H9 (cell line): ENCODE measurements at places on chromosomes 11 and 22. TPM values are rescaled to one million over a fixed set of nuclear protein-coding genes. Genes with fewer than 3 reads are reported as not detected.

ELF5 gene
- total RNA-seq = not detected in 2 replicates

MMP13 gene
- not detected in 2 replicates for total RNA-seq

OR5W2 gene
- total RNA-seq = not detected in 2 replicates

UBQLNL gene
- total RNA-seq = not detected in 2 replicates

TMPRSS4 gene
- total RNA-seq = not detected in 2 replicates

GGT5 gene
- total RNA-seq = 0.20 TPM in 2 replicates

ABCC8 gene
- total RNA-seq = 2.4 and 3.2 TPM in 2 replicates

SYNGR1 gene
- 13.2 and 14.3 TPM in 2 replicates for total RNA-seq

TYMP gene
- total RNA-seq = 0.61 and 1.0 TPM in 2 replicates

DNA sequence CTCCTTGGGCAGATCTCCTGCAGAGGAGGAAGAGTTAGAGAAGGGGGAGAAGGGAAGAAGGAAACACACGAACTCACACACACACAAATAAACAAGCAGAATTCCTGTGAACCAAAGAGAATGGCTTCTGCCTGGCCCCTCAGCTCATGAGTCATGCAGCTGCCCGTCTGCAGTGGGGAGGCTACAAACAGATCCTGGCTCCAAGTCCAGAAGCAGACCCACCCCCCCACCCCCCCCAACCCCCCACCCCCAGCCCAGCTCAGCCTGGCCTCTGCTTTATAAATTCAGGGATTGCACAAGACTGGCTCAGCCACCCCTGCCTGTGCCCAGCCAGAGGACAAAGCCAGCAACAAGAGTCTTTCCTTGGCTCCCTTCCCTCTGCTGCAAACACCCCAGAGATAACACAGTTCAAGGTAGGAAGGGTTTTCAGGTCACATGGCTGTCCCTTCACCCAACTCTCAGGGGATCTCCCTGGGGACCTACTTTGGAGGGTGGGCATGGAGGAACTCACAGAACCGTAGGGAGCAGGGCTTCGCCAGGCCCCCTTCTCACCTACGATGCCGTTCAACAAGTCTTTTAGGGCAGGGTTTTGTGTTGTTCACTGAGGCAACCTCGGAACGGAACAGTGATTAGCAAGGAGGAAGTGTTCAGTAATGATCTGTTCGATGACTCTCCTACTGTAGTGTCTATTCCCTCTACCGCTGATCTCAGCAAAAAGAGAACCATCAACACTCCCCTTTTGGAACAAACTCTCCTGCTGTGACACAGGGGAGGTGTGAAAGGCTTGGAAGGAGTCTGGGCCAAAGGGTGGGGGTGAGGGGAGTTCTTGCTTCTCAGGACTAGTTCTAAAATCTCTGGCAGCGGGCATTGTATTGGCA lies 35.5 kb downstream of the RPL27A start:
- peaks cover 6% of the 10 kb centered on the region; the same call in 1 of the 2 replicates for H3K36me3 ChIP-seq
- H3K27me3 ChIP-seq = no peaks in the 10 kb centered on the region
- no peak overlapping the region for H3K4me3 ChIP-seq
- no peak overlapping the region for H3K27ac ChIP-seq
- no peak for DNase-seq
- no peaks in the 10 kb centered on the region for H3K4me1 ChIP-seq

DNA sequence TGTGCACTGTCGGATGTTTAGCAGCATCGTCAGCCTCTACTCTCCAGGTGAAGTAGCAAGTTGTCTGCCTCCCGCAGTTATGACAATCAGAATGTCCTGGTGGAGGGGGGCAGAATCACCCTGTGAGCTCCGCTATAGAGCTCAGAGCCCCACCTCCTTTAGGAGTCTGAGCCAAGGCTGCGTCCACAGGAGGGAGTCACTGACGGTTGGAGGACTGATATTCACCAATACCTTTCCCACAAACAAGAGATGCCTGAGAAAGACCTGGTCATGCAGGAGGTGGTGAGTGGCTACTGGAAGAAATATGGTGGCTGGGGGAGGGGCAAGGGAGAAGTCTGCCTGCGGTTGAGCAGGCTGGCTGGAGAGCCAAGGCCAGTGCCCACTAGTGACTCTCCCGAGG lies 41.7 kb upstream of the ADA2 start:
- peak overlapping the region; percentile 69 for H3K27ac ChIP-seq
- H3K4me3 ChIP-seq = peak overlapping the region; percentile 70
- no peaks in the 10 kb centered on the region for H3K27me3 ChIP-seq
- H3K4me1 ChIP-seq = peaks cover 39% of the 10 kb centered on the region
- DNase-seq = peak; percentile 78
- no peaks in the 10 kb centered on the region; the same call in 1 of the 3 replicates for H3K36me3 ChIP-seq

GRCh38 chr11:96207459-96208449 lies 135.2 kb downstream of the MAML2 start:
- H3K4me1 ChIP-seq = peaks cover 3% of the 10 kb centered on the region; the same call in 1 of the 2 replicates
- no peak overlapping the region for H3K27ac ChIP-seq
- no peaks in the 10 kb centered on the region for H3K36me3 ChIP-seq
- no peak overlapping the region for H3K4me3 ChIP-seq

GRCh38 chr22:27825174-27825573 lies 23.6 kb upstream of the MN1 start:
- H3K4me1 ChIP-seq = no peaks in the 10 kb centered on the region
- no peaks in the 10 kb centered on the region for H3K36me3 ChIP-seq
- H3K4me3 ChIP-seq = no peak overlapping the region
- H3K27ac ChIP-seq = no peak overlapping the region
- DNase-seq = no peak
- no peaks in the 10 kb centered on the region for H3K27me3 ChIP-seq

GRCh38 chr11:9210224-9210921 lies 54.8 kb downstream of the DENND5A start:
- H3K4me1 ChIP-seq = peaks cover 2% of the 10 kb centered on the region
- DNase-seq = no peak
- no peaks in the 10 kb centered on the region for H3K27me3 ChIP-seq
- H3K4me3 ChIP-seq = no peak overlapping the region
- peaks cover 2% of the 10 kb centered on the region; the same call in 1 of the 2 replicates for H3K36me3 ChIP-seq

DNA sequence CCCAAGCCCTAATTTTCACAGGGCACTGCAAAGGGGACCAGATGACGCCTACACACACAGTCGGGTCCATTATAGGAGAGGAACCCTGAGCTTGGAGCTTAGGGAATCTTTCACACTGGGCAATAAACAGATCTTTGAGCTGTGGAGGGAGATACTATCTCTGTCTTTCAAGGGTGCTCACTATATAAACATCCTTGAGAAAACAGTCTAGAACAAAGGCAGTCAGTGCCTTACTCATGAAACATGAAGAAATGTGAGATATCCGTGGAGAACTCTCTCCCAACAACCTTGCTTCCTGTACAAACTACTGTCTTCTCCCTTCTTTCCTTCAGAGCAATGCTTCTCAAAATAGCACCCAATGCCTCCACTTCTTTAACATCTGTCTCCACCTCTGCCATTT lies 109.0 kb upstream of the APOA1 start:
- no peaks in the 10 kb centered on the region for H3K27me3 ChIP-seq
- no peak overlapping the region for H3K27ac ChIP-seq
- H3K36me3 ChIP-seq = peaks cover 12% of the 10 kb centered on the region
- DNase-seq = no peak
- no peaks in the 10 kb centered on the region for H3K4me1 ChIP-seq
- H3K4me3 ChIP-seq = no peak overlapping the region

DNA sequence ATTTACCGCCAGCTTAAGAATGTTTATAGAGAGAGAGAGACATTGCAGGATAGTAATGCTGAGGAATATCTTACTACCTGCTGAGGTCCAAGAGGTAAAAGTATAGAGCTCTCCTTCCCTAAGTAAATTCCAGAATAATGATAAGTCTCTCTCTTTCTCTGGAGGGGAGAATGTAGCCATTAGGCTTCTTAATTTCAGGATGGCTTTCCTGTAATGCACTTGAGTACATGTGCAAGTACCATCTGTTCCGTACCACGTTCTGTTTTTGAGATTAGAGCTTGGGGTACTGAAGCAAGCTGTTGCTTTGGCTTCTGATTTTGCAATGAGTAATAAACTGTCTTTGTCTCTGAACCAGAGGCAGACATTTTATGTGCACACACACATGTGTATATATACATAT lies 1314.0 kb downstream of the JRKL start:
- no peaks in the 10 kb centered on the region for H3K27me3 ChIP-seq
- H3K4me1 ChIP-seq = no peaks in the 10 kb centered on the region
- H3K27ac ChIP-seq = no peak overlapping the region
